NCI-H1436 (cell line): ENCODE measurements at places on chromosomes 11 and 22.

- peak; percentile 13 for DNase-seq
Measured at GRCh38 chr11:128361451-128362020, 225.8 kb downstream of the ETS1 start.

DNA sequence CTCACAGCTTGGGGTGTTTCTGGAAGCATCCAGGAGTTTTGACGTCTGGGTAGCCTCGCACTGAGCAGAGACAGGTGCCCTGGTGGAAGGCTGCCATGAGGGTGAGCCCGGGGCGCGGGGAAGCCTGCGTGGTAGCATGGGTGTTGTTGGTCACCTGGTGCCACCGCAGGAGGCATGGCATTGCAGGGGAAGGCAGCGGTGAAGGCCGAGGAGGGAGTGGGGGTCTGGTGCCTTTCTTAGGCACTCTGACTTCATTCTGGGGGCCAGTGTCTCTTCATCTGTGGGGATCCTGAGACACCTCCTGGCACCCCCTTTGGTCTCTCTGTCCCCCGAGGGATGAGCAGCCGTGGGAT lies 271.2 kb downstream of the TBC1D22A start:
- DNase-seq = no peak

DNA sequence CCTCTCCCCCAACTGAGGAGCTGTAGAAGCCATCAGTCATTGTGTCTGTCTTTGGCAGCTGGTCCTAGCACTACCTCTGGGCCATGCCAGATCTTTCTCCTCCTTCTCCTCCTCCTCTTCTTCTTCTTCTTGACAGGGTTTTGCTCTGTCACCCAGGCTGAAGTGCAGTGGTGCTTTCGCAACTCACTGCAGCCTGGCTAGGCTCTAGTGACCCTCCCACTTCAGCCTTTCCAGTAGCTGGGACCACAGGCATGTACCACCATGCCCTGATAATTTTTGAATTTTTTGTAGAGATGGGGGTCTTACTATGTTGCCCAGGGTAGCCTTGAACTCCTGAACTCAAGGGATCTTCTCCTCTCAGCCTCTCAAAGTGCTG lies 50.1 kb upstream of the SHANK2 start:
- DNase-seq = no peak

GRCh38 chr11:2807025-2807681 lies 78.4 kb downstream of the CDKN1C start:
- DNase-seq = no peak

GRCh38 chr11:91312541-91312940 lies 912.1 kb upstream of the FAT3 start:
- DNase-seq = no peak

DNA sequence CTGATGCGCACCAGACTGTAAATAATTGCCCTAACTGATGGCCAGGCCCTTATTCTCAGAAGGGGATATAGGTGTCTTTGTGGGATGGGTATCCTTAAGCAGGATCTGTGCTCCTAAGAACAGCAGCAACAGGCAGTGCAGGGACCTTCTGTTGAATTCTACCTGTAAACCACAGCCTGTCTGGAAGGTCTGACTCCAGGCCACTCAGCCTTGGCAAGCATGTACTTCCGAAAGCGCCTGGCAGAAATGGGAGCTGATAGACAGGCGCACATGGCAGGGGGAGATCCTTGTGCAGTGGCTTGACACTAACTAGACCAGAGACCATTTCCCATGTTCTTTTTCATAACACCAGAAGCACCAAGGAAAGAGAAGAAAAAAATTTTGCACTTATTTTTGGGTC lies 59.0 kb downstream of the C22orf31 start:
- no peak for DNase-seq

DNA sequence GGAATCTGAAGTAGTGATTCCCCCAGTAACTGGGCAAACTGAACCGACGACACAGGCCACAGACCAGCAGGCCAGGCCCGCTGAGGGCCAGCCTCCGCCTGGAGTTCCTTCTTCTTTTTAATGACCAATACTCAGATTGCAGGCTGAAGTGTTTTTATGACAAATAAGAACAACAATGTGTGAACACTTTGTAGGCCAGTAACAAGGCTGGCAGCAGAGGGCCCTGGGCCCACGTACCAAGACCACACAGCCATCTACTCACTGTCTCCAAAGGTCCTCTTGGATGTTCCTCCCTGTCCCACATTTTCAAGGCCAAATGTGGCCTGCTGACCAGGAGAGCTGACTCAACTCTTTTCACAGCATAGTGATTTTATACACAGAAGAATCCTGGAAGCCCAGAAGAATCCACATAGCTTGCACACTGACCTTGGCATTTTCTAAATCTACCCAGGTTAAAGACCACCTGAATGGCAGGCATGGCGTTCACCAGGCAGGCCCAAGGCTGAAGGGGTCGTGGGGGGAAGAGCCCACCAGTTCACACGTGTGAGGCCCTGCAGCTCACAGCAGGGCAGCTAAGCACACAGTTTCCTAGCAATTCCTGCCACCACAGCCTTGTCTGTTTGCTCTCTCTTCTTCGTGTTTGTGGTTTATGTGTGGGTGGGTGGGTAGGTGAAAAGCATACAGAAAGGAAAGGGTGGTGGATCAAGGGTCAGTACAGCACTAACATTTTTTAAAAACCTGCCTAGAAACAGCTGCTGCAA lies 13.3 kb downstream of the SMCO4 start:
- no peak for DNase-seq

DNA sequence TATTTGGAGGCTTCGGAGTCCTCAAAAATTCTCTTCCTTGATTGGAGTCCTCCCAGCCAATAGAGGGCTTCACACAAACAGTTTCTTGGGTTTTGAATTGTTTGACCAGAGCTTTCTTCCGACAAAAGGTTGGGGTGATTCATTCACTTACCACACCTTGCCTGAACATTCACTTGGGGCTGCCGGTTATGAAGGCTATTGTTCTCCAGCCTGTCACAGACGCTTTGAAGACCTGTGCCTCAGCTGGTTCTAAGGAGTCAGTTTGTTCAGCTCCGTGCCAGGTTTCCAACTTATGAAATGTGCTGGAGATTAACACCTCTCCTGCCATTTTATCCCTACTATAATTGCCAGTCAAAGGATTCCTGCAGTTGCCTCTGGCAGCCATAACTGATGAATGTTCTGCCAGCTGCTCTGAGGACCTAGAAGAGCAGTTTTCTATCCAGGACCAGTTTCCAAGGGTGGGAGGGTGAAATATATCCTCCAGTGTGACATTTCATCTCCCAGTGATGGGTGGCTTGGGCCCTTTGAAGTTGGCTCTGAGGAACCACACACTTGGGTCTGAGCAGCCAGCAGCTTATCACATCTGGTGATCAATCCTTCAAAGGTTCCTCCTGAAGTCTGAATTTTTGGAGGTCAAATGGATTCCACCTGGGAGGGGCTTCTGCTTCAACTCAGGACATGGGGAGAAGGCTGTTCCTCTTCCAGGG lies 31.4 kb downstream of the LIMK2 start:
- no peak for DNase-seq

GRCh38 chr22:50556703-50557102 lies 6.0 kb downstream of the SYCE3 start:
- no peak for DNase-seq

GRCh38 chr22:50560034-50560433 lies 2.7 kb downstream of the SYCE3 start:
- DNase-seq = no peak
